Lung (tissue), 17 donors: ENCODE measurements at places on chromosomes 11 and 22. TPM values are rescaled to one million over a fixed set of nuclear protein-coding genes. Genes with fewer than 3 reads are reported as not detected.

TOLLIP gene
- 26.9 TPM for total RNA-seq

DNA sequence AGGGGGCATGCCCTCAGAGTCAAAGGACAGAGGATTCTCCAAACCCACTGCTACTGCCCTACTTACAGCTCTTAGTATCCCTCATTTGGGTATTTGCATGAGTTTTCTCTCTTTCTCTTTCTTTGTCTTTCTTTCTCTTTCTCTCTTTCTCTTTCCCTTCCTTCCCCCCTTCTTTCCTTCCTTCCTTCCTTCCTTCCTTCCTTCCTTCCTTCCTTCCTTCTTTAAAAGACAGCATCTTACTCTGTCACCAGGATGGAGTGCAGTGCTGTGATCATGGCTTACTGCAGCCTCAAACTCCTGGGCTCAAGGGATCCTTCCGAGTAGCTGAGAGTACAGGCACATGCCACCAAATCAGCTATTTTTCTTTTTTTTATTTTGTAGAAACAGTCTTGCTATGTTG is 14.0 kb upstream of the MMP7 start:
- DNase-seq = no peak

GRCh38 chr22:18056161-18056666 is 21.6 kb upstream of the PEX26 start:
- no peak for DNase-seq

DNA sequence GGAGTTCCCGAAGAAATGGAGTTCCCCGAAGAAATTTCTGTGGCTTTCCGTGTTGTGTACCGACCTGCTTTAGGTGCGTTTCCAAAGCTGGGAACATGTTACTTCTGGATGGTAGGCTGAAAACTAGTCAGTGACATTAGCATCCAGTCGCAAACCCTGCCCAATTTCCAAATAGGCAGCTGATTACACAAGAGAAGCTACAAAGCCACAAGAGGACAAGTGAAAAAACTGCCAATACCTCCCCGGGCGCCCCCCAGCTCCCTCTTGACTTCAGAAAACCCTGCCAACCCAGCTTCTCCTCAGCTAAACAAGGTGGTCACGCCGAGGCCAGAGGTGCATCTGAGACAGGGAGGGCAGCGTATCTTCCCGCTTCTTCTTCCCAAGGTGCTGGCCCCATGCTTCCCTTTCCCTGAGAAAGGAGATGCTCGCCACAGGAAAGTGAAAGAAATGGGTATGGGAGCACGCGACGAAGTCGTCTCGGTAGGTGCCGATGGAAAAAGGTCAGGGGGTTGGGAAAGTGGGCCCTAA is 551 bp downstream of the AGBL2 start:
- peak; percentile 56 for DNase-seq
